ENCODE measurements at places on chromosomes 16 and 17.

GRCh38 chr17:46124695-46125592 lies 68.3 kb downstream of the KANSL1 start:
- DNase-seq = no peak

- DNase-seq = no peak
Observed at GRCh38 chr17:1485423-1486376, 6.8 kb downstream of the MYO1C start.

GRCh38 chr17:19369107-19369778 lies 6.7 kb upstream of the B9D1 start:
- no peak for DNase-seq

- no peak for DNase-seq
Observed at GRCh38 chr16:60989592-60989991, 1046.6 kb downstream of the CDH8 start.

DNA sequence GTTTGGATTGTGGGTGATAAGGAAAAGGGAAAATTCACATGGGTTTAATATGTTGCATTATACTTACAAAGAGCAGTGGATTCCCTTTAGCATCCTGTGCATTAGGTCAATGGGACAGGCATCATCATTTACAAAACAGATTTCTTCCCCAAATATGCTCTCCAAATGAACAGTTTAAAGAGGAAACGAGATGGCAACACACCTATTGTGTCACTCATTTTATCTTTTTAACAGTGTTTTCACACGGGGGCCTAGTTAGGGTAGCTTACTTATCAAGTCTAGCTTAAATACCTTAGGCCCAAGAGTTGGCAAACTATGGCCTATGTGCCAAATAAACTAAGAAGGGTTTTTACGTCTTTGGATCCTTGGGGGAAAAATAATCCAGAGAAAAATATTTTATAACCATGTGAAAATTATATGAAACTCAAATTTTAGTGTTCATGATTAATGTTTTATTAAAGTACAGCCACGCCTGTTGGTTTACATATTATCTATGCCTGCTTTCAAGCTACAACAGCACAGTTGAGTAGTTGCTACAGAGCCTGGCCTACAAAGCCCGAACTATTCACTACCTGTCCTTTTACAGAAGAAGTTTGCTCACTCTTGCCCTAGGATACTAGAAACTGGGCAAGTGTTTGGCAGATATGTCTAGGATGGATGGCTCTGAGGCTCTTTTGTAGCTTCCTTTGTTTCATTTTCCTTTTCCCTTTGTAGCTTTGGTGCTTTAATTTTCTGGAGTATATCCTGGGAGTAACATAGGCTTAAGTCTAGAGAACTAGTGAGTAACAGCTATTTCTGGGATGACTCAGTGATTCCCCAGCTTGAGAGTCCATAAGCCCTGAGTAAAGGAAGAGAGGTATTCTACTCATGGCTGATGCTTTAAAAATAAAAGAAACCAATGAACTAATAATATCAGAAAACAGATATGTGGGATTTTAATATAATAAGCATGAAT lies 12.4 kb downstream of the NUP93 start:
- DNase-seq = no peak

DNA sequence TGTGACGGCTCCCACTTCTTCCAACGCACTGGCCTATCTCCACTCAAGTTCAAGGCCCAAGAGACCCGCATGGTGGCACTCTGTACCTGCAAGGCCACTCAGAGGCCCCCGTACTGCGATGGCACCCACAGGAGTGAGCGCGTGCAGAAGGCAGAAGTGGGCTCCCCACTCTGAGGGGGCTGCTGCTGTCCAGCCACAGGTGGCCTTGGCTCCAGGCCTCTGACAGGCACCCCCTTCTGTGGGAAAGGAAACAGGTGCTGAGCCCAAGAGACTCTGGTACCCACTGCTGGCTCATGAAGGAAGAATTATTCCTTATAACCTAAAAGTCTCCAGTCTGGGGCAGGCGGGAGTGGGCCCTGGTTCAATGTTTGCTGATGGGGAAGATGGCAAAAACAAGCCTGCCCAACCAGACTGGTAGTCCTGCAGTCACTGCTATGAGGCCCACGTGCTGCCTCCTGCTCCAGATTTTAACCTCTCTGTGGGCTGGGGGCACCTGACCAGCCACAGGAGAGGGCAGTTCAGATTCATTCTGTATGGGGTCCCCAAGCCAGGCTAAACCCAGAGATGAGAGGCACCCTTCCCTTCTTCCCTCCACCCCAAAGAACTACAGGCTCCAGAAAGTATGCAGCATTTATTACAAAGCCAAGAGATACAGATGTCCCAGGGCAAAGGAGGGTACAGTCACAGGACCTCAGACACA lies 3.3 kb downstream of the CISD3 start:
- DNase-seq = no peak

- DNase-seq = no peak
Observed at GRCh38 chr16:67551972-67552371, 10.4 kb upstream of the CTCF start.

- DNase-seq = no peak
Observed at GRCh38 chr17:33220036-33220435, 73.1 kb downstream of the ASIC2 start.
